ENCODE measurements at places on chromosomes 12 and 14.

DNA sequence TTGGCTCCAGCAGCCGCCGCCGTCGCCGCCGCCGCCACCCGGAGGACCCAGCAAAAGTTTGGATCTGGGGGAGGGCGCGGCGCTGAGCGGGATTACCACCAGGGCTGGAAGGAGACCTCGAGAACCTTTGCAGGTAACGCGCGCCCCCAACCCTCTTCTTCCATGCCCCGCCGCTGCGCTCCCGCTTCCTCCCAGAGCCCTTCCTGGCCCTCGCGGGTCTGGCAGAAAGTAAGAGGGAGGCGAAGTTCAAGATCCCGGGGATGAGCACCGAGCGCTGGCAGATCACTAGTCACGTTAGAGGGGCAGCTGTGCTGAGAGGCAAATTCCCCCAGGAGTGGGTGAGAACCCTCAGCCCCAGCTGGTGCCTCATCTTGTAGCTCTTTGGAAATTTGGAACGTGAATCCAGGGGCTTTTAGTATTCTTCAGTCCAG, 3.9 kb downstream of the FLRT2 start:
- no peak for DNase-seq

DNA sequence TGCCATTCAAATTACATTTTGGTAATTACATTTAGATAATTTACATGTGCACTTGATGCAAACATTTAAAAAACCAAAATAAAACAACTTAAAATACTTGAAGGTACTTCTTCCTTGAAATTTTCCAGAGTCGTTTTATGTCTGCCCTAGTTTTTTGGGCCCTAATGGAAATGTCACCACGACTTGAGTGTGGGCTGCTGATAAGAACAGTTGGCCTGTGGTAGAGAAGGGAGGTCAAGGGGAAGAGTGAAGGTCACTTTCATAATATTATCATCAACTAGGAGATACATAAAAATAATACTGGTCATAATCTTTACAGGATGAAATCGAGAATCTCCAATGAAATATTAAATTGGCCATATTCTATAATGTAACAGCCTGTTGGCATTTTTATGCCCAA, 23.1 kb downstream of the ZDHHC17 start:
- DNase-seq, result no peak

DNA sequence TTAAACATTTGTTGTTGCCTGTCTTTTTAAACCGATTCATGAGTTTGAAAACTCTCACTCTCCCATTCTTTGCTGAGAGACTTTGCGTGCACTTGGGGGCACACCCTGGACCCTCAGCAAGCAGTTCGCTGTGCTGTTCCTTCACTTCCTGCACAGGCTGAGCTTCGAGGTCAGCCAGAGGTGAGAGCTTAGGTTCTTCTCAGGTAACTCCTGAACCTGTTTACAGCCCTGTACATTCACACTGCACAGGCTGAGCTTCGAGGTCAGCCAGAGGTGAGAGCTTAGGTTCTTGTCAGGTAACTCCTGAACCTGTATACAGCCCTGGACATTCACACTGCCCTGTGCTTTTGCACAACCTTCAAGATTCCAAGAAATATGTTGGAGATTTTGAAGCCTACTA, 9.8 kb upstream of the CLECL1 start:
- DNase-seq, result no peak

- DNase-seq, result no peak
Observed at GRCh38 chr12:92130999-92131398, 14.6 kb downstream of the BTG1 start.

DNA sequence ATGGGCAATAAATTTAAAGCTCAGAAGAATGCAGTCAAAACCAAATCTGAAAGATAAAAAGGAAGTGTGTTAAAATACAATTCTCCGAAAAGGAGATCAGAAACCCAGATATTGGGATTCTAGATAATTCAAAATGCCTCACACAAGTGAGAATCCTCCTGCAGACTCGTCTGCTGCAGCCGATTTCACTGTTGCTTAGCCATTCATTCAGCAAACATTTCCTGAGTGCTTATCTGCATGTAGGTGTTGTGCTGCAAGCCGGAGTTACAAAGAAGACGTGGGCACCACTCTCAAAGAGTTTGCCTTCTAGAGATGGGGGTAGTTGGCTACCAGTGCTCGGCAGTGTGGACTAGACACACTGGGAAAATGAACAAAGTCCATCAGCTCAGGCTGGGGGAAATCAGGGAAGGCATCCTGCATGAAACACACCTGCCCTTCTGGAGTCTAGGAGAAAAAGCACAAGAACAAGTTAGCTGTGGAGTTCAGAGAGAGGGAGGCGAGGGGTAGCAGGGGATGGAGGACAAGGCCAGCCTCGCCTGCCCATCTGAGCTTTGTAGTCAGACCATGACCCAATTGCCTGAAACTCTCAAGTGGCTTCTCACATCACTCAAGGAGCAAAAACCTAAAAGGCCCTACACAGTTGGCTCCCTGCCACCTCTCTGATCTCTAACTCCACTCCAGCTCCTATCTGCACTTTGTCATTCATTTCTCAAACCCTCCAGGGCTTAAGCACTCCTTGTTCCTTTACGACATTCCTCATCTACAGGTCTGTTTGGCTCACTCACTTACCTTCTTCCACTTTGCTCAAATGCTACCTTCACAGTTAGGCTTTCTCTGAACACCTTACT, 310.0 kb upstream of the DDHD1 start:
- no peak for DNase-seq

DNA sequence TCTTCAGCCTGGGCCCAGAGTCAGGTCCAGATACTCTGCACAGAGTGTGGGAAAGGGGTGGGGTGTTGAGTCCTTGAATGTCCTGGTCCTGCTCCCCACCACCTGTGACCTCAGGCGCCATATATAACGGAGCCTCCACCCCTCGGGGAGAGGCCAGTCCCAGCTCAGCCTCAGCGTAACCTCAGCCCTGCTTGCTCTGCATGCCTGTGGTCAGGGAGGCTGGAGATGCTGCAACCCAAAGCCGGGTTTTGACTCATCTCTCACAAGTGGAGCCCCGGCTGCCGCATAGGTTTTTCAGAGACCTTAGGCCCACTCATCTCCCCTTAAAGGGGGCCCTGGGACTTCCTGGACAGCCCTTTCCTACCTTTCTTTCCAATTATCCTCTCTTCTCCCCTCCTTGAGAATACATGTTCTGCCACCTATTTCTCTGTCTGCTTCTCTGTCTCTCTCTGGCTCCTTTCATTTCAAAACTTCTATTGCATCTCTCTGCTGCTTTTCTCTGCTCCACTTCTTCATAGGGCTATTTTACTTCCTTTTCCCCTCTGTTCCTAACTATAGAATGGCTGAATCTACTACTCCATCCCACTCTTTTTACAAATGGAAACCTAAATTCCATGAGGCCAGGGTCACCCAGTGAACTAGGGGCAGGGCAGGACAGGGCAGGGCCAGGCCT, 1.2 kb downstream of the ITGB7 start:
- peak; percentile 45 for DNase-seq

DNA sequence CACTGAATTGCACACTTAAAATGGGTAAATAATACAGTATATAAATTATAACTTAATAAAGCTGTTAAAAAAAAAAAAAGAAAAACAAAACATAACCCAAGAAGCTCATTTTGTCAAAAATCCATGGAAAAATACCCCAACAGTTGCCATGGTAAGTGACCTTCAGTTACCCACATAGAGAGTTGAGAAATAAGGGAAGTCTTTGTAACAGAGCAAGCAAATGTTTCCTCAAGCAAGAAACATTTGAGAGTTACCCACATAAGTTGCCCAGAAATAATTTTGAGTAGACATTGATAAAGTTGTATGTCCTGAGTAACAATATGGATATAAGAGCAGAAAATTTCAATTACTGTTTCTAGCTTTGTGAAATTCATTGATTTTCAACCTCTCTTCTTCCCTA, 227.4 kb downstream of the CCDC59 start:
- DNase-seq, result no peak

DNA sequence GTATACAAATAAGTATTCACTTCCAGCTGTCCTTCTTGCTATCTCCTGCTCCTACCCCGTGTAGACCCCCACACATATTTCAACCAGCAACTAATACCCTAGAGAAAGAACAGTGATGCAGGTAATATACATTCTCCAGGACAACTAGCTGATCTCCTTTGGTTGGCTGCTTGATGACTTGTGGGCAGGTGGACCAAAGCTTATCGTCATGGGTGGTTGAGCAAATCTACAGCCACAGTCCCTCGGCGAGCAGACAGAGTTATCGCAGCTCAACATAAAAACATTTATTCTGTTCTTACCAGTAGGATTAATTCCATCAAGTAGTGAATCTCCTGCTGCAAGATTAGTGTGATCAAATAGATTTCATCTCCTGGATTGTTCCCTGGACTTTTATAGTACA, 314.3 kb downstream of the TMEM132D start:
- DNase-seq, result no peak

DNA sequence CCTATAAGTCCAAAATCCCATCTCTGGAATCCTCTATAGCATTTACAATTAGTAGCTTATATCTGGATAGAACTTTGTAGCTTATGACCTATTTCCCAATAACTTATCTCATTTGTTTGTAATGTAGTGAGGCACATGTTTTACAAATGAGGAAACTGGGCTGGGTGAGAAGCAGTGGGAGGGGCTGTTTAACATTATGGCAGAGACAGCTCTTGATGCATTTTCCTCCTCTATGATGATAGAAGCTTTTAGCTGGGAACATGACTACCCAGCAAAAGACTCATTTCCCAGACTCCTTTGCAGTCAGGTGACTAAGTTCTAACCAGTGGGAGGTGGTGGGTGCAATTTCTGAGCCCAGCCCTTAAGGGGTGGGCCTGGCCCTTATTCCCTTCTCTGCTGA, 179.7 kb downstream of the TTC8 start:
- no peak for DNase-seq

DNA sequence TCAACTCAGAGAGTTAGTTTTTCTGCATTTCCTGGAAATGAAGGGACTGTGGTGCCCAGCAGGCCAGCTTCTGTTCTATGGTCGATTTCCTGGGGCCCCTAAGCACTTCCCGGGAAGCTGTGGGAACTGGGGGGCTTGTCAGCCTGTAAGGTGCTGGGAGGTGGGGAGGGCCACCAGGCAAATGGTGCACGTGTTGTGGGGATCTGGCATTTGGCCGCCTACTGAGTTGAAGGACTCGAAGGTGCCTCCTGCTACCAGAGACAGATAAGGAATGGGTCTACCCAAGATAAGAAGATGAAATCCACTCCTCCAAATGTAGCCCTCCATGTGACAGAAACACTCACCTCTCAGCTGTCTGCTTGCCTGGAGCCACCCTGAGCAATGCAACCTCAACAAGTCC, 341.7 kb downstream of the DPF3 start:
- no peak for DNase-seq

DNA sequence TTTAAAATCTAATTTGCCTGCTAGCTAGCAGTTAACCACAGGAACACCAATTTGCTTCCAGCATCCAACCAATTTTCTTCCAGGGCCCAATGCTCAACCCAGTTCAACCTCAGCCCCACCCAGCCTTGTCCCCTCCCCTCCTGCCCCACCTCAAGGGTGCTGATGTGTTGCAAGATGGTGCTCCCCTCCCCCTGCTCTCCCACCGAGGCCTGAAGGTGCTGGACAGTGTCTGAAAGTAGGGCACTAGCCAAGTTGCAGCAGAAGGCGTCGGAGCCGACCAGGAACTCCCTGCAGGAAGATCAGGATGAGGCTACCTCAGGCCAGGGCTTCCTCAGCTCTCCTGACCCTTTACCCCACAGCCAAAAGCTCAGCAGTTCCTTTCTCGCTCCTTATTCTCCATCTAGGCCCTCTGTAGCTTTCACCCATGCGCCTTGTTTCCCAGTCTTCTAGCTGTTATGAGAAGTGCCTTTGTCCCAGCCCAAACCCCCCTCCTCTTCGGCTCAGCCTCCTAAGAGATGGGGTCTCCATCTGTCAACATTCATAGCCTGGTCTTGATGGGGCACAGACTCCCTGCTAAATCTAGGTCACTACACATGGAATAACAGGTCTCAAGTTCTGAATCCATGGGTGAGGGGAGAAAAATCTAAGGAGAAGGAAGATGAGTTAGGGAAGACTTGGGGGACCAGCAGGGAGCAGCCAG, 3.6 kb downstream of the STAT6 start:
- DNase-seq, result no peak

DNA sequence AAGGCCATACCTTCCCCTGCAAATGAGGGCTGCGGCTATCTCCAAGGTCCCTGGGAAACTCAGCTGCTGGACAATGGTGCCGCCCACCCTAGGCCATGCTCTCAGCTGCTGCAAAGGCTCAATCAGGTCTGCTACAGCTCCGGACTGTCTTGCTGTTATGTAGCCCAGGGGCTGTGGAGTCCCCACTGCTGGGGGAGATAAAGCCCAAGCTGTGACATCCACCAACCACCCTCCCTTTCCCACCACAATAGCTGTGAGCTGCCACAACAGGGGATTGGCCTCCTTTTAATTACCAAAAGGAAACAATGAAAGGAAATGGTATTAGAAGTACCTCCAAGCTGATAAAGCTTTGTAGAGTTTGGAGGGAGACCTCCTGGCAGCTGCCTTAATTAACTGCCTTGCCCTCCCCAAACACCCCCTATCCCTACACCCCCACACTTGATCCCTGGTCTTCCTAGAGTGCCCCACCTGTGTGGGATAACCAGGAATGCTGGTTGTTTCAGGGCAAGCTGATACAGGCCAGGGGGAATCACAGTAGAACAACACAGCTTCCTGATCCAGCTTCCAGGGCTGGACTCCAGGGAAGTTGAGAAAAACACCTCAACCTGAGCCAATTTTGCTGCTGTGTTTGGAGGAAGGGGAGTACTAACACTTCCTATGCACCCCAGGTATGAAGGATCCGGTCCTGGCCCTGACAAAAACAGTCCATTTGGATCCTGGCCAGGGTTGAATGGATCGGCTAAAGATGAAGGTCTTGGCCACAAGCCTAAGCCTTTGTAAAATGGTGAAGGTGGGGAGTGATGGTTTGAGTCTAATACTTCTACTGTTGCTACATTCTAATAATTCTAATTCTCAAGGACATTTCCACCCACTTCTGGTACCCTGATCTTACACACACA, at the start of gene VWF:
Gene VWF (minus strand): TSS at position 260 of the 899 bp plus-strand sequence. CDS start 1,474 bp downstream, outside the sequence.
- DNase-seq, result no peak

GRCh38 chr12:117998719-117999118, 17.8 kb upstream of the RFC5 start:
- DNase-seq, result no peak

DNA sequence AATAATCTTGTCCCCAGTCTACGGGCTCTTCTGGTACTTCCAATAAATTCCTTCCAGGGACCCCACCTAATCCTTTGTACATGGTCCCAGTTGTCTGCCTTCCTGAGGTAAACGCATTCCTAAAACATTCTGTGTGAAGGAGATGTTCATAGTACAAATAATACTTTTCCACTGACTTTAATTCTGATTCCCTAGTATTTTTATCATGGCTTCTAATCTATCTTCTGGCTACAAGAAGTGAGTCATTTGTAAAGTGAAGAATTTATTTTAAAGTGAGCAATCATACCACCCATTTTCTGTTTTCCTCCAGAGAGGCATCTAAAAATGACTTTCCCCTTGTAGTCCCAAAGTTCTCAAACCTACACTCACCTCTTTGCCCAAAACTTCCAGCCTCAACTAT, 65.9 kb upstream of the NUDT4 start:
- DNase-seq, result no peak

DNA sequence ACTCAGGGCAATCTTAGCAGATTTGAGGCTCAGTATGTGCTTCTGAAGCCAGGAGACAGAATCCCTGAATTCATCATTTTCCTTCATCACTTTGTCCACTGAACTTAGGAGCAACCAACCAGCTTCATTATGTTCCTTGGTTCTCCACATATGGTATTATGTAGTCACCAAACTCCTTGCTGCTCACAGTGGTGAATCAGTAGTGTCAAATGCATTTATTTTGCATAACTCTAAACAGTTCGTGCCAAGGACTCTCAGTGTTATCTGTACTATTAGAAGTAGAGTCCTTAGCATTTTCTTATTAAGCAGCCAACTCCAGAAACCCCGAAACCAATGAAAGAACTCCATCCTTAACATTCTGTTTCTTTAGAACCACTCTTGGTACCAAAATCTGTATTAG, 466.9 kb upstream of the RGS6 start:
- no peak for DNase-seq
